ENCODE measurements at places on chromosomes 5 and 9.
A peak's percentile ranks its signal among the peaks of the same experiment; 100 is the strongest.

DNA sequence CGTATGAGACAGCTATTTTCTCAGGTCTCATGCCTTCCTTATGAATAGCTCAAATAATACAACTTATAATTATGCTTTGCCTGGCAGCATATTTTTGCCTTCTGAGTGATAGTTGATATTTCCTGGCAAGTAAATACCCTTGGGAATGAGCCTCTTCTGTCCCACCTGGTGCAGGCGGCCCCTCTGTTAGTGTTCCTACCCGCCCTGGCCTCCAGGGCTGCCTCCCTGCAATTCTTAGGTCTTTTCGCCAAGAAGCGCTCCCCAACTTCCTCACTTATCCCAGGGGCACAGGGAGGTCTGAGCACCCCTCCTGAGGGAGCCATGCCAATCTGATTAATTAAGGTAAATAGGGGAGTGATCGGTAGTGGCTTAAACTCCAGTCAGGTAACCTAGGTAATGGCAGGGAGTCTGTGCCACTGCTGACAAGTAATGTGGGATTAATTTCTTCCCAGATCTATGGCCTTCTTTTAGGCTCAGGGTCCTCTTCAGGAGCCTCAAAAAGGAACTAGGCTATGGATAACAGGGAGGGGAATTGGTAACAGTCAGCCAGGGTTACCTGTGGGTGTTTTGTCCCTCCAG lies 81.5 kb downstream of the GALNT10 start:
- no peak for DNase-seq

GRCh38 chr5:76941442-76941841 lies 11.4 kb upstream of the CRHBP start:
- DNase-seq, result no peak

- DNase-seq, result no peak
Measured at GRCh38 chr9:28801144-28801799, 1228.0 kb upstream of the C9orf72 start.

DNA sequence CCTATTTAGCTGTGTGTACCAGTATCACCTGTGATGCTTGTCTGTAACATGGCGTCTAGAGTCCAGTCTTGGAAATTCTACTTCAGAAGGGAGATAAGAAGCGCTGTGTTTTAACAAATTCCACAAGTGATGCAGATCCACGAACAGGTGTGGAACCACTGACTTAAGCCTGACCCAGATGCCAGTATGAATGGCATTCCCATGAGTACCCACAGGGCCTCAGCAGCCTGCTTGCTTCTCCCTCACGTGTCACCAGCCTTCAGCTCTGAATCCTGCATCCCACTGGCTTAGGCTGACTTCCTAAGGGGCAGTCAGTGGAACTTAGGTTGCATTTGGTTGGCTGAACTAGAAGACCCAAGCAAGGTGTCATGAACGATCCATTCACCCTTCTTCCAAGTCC lies 8.5 kb upstream of the DENND1A start:
- no peak for DNase-seq

DNA sequence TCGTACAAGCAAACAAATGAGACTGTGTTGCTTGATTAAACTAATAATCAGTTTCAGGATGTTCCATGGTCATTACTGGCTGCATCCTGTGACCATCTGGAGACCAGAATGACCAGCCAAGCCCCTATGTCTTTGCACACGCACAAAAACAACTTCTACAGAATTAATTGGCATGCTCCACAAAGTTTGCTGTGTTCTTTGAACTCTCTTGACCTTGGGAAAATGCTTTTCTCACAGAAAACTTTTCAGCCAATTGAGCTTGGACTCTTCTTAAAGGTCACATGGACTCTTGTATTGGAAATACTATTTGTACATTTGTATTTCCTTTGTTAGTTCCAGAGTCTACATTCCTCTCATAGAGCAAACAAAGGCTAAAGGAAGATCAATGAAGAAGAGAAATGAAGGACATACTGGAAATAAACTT lies 147.8 kb downstream of the ARRDC3 start:
- DNase-seq, result no peak

- no peak for DNase-seq
Measured at GRCh38 chr5:143600396-143601075, 197.1 kb upstream of the NR3C1 start.

GRCh38 chr5:86008293-86008692 lies 609.4 kb upstream of the COX7C start:
- DNase-seq, result no peak

GRCh38 chr9:96574455-96574854 lies 45.2 kb downstream of the CDC14B start:
- DNase-seq, result no peak

DNA sequence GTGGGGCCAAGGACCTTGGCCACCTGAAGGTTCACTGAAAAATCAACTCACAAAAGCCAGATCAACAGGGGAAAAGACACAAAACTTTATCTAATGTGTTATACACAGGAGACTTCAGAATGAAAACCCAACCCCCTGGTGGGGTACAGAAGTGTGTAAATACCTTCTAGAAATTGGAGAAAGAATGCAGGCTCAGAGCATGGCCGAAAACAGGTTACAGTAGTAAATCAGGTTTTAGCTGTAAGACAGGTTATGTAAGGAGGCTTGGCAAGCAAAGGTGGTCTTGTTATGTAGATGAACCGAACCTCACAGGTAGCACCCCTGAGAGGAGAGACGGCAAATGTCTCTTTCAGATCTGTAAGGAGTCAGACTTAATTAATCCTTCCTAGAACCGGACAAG lies 10.0 kb downstream of the CEMIP2 start:
- DNase-seq, result no peak

- no peak for DNase-seq
Measured at GRCh38 chr9:69023650-69024049, 9.7 kb upstream of the PRKACG start.

GRCh38 chr9:121261755-121262154 lies 6.2 kb upstream of the GSN start:
- DNase-seq, result peak; percentile 39

DNA sequence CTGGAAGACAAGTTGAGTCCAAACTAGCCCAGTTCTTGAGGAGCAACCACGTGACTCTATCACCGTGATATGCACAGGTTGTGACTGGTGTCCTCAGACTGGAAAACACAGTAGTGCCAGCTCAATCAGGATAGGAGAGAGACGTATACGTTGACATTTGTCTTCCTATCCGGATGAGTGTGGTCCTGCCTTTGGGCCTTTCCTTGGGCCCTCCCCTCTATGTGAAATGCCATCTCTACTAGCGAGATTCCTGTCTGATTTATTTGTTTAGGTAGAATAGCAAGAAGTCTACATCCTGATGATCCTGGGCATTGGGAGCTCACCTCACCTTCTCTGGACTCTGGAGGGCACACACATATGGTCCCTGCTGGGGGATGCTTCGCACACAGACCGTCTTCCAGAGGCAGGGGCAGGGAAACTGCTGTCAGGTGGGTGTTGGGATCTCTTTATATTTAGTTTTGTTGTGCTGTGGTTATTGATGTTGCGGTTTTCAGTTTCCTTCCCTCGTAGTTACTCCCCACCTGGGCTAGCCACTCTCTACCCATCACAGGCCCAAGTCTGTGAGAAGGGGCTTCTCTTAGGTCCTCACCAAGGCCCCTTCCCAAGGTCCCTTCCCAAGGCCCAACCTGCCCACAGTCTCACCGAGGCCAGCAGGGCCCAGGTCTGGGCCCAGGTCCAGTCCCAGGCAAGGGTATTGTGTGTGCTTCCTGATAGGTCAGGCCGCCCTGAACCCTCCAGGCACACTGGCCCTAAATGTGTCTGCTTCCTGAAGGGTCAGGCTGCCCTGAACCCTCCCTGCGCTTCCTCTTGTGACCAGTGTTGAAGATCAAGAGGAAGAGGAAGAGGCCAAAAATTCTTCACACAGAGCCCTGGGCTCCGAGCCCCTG lies 19.0 kb upstream of the SPINK4 start:
- peak; percentile 49 for DNase-seq

GRCh38 chr9:123081824-123082223 lies 48.4 kb downstream of the GPR21 start:
- peak; percentile 32 for DNase-seq

DNA sequence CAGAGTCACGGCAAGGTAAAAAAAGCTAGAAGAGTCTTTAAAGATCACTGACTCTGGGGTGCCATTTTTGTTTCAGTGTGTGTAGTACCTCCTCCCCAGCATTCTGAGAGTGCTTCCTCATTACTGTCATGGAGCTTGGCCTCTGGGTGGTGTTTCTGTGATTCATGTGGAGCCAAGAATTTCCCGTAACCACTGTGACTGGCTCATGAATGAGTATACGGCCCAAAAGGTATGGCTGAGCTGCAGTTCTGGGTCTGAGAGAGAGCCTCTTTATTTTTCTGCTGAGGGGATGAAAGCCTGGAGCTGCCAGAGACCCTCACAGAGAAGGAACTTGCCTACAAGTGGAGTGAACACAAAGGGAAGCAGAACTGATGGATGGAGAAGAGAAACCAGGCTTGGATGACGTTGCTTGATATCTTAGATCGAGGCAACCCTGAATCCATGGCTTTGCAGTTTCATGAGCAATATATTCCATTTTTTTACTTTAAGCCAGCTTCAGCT lies 85.6 kb downstream of the PTTG1 start:
- DNase-seq, result peak; percentile 62

DNA sequence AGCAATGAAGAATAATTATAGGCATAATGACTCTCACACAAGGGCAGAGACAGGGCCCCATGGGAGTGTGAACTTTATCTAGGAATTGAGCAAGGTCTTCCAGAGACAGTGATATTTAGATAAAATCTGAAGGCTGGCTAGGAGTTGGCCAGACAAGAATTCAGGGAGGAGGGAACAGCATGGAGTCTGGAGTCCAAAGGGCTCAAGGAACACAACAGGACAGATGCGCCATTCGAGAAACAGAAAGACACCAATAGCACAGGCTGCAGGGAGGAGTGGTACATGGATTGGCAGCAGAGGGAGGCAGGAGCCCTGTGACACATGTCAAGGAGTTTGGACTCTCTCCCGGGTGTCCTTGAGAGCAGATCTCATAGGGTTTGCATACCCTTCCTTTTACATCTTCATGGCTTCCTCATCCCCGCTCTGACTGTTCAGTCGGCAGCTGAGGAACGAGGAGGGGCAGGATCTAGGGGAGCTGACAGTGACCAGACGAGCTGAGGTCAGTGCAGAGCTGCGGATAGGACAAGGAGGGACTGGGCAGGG lies 64.0 kb upstream of the XPA start:
- DNase-seq, result no peak

DNA sequence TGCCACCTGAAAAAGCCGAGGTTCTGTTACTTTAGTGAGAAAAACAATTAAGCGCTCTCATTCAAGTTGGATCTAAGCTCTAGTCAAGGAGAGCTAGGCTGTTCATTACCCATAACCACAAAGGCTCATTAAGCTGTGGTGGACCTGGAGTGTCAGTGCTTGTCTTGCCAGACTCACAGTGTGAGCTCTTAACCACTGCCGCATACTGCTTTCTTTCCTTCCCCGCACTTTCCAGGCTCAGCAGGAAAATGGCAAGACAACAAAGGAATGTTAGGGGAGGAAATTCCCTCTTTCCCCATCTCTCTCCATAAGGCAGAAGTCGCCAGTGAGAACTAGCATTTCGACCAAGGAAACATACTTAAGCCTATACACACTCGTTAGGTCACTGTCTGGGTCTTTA lies 467.3 kb downstream of the ENC1 start:
- DNase-seq, result no peak

GRCh38 chr5:172623313-172623980 lies 17.6 kb upstream of the NEURL1B start:
- DNase-seq, result no peak

GRCh38 chr5:145938776-145939539 lies 2.6 kb downstream of the SH3RF2 start:
- DNase-seq, result no peak

DNA sequence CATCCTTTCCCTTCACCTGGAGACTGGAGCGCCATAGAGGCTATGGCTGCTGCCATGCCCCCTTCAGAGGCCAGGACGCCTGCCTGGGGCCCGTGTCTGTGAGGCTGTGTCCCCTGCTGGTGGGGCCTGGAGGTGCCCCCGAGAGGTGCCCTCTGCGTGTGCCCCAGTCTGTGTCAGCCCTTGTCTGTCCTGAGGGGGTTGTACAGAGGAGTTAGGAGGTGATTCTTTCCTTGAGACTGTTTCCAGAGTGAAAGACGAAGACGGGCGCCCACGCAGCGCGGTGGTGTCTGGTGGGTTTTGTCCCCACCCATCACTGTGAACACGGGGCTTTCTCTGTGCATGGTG lies 24.6 kb downstream of the TRAF2 start:
- DNase-seq, result no peak

DNA sequence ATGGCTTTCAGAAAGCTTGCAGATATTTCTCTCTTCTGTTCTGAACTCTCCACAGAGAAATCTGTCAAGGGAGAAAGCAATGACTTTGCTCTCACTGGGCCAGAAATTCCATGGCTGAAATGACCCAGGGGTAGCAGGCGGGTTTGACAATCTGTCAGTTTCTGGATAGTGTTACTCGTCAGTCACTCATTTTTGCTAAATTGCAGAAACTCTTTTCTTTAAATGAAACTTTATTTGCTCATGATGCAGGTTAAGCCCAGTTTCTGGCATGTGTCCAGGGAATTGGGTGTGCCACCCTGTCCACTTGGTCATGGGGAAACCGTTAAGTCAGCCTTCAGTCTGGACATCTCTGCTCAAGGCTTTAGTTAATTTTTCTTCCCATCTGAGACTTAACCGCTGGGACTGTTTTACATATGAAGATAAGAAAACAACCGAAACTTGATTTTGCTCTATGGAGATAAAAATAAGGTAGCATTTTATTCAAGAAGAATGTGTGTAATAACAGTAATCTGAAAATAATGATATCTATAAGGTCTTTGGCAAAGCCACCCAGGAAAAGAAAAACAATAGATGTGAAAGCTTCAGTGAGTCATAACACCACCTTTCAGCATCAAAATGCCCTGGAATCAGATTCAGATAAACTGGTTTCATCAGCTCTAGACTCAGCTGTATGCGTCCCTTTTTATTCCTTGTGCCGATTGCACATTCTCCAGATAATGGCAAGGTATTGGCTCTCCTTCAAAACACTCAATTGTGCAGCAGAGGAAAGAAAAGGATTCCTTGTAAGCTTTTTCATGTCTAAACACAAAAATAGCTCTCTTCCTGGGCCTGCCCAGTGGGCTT lies 308.3 kb downstream of the ZSWIM6 start:
- no peak for DNase-seq

DNA sequence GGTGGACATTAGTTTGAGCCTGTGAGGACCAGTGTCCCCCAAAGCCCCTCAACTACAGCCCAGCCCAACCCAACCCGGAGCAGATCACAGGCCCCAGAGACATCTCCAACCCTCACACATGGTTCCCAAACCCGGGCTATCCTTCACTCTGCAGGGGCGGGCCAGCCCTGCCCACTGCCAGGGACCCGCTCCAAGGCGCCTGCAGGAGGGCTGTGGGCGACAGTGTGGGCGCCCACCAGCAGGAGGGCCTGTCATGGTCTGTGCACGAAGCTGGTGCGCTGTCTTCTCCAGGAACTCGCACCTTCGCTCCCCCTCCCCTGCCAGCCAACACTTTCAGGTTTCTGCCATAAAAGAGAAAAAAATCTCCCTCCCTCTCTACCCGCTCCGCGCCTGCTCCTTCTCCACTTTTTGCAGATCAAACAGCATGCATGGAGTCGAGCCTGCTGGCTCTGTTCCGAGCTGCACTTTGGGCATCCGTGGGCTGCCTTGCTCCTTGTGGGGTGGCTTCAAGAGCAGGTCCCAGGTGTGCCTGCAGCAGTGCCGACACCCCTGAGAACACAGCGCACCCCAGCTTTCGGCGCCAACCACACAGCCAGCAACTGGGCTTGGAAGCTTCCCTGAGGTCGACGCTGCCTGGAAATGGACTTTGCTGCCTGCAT lies 133.7 kb upstream of the PPP1R26 start:
- no peak for DNase-seq

- peak; percentile 31 for DNase-seq
Measured at GRCh38 chr5:102542057-102542456, 43.3 kb upstream of the SLCO6A1 start.

GRCh38 chr5:134252671-134253070 lies 26.8 kb upstream of the PPP2CA start:
- peak; percentile 64 for DNase-seq

GRCh38 chr9:133221177-133221809 lies 12.2 kb upstream of the OBP2B start:
- no peak for DNase-seq
